Activated CD4-positive, CD25-positive, alpha-beta regulatory T cell treated with anti-CD3 and anti-CD28 coated beads, Interleukin-2, amount 50 U/mL, for 16 hours (primary cell): ENCODE measurements at places on chromosomes 2 and 18.

- DNase-seq, result no peak
Observed at GRCh38 chr2:64526034-64526433, 1.9 kb downstream of the AFTPH start.

- DNase-seq, result no peak
Observed at GRCh38 chr2:157439824-157440186, 4.1 kb downstream of the CYTIP start.

DNA sequence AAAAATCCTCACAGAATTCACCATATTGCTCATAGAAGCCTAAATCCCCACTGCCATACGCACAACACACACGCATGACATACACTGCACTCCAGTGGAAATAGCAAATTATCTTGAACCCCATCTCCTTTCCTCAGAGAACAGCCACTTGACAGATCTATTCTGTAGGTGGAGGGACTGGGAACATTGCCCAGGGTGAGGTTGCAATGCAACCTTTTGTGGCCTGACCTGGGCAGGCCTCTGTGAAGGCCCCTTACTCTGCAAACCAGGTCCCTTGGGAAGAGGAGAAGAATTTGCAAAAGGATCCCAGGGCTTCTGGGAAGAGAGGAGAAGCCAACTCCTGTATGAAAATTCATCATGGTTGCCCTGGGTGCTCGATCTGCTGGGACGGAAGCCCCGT, 51.9 kb downstream of the SDC1 start:
- DNase-seq, result no peak

DNA sequence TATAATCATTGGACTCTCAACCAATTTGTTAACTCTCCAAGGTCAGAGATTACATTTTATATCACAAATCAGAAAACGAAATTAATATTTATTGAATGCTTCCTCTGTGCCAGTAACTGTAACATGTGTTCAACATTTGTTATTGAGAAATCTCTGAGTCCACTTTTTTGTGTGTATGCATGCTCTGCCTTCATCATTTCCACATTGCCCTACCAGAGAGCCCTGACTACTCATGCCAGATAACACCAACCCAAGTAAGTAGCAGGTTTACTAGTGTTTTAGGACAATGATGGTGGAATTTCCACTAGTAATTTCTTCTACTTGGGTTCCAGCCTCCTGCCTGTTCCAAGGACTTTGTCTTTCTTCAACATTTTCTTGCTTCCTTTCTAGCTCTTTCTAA, 14.2 kb upstream of the FAP start:
- no peak for DNase-seq

DNA sequence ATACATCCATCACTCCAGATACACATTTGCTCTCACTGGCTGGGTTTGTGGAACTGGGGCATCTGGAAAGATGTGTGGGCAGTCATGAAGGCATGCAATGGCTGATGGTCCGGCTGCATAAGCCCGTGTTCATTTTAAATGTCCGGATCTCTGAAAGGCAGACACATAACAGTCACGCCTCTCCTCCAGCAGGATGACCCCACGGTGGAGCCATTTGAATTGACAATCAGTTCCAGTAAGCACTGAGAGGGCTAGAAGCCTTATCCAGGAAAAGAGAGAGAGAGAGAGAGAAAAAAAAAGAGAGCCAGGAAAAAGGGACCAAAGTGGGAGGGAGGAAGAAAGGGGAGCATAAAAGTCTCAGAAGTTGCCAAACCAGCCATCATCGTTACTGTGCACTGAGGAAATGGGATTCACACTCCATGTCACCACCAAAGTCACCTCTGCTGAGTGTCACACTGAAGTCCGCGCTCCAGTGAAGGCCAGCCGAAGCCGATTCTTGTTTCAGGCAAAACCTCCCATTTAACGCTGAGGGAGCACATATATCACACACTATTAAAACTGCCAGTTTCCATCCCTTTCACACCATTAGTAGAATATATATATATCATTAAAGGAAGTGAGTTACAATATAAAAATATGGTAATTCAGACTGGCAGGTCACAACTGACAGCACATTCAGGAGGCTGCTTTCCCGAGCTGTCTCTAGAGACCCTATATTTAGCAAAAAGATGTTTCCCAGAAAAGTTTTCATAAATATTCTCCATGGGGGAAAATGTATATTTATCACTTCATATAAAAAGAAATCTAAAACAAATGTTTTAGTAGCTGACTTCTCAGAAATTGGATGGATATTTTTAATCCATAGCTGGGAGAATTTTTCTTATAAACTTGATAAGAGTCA, 142.0 kb downstream of the ACTR3 start:
- DNase-seq, result no peak

DNA sequence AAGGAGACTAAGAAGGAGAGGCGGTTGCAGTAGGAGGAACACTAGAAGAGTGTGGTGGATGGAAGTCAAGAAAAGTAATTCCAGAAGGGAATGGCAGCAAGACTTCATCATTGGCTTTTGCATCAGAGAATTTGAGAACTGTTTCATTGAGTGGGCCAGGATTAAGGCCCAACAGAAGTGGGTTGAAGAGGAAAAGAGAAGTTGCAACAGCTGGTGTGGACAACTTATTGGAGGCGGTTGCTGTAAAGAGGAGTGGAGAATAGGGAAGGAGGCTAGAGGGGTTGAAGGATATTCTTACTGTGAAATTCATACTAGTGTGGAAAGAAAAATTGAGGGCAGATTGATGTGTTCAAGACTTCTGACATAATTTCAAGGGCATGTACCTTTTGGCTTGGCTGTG, 168.7 kb upstream of the FN1 start:
- DNase-seq, result no peak

GRCh38 chr2:23903034-23903433, 23.9 kb downstream of the ATAD2B start:
- no peak for DNase-seq

GRCh38 chr2:221025398-221025797, 546.7 kb downstream of the EPHA4 start:
- no peak for DNase-seq
